Activated CD4-positive, alpha-beta T cell treated with anti-CD3 and anti-CD28 coated beads for 24 hours (primary cell): ENCODE measurements at places on chromosomes 11 and 22.

DNA sequence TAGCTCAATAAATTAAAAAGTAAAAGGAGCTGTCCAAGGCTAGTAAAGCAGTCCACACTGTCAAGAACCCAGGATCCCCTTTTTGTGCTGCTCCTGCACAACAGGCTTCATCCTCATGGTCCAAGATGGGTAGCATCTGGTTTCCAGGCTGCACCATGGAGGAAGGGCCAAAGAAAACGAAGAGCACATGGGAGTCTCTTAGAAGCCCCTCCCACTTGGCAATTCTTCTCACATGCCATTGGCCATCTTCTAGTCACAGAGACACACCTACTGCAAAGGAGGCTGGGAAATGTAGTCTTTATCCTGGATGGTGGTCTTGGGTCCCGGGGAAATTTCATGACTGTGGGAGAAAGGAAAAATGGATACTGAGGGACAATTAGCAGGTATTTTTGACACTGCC lies 37.8 kb downstream of the PRR5L start:
- DNase-seq, result no peak

- DNase-seq, result no peak
These were observed 436.0 kb downstream of the NELL1 start for GRCh38 chr11:21105196-21105917.

- DNase-seq, result no peak
These were observed 121.5 kb upstream of the RAG2 start for GRCh38 chr11:36719358-36720107.

GRCh38 chr11:135019899-135020298 lies 607.9 kb upstream of the B3GAT1 start:
- no peak for DNase-seq

DNA sequence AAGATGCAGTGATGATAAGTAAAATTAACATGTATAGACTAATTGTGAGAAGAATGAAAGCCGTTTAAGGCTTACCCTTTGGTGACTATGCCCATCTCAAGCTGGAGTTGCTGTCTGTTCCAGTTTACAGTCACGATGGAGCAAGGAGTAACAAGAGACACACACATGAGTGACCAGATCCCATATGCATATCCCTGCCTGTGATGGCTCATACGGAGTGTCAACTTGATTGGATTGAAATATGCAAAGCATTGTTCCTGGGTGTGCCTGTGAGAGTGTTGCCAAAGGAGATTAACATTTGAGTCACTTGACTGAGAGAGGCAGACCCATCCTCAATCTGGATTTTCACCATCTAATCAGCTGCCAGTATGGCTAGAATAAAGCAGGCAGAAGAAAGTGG lies 786.8 kb downstream of the FAM181B start:
- DNase-seq, result no peak

- no peak for DNase-seq
These were observed 798.1 kb downstream of the OPCML start for GRCh38 chr11:132734217-132734616.

GRCh38 chr11:120139316-120140069 lies 1.6 kb upstream of the TRIM29 start:
- DNase-seq, result no peak

DNA sequence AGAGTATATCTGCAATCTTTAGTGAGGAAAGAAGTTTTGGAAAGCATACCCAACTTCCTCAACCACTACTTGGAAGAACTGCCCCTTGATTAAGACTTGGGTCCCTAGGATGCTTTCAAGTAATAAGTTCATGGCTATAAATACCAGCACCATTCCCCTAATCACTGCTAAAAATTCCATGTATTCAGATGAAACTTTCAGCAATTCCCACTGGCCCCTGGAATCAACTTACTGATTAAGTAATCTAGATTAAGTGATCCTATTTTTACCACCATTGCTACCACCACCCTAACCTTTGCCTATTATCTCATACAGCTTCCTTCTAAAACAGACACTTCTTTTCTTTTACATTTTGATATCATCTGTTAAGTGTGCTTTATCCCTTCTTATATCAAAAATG lies 10.5 kb downstream of the PICALM start:
- no peak for DNase-seq

GRCh38 chr11:86152006-86152862 lies 83.3 kb upstream of the PICALM start:
- no peak for DNase-seq
